ENCODE measurements at places on chromosomes 6 and 20.

DNA sequence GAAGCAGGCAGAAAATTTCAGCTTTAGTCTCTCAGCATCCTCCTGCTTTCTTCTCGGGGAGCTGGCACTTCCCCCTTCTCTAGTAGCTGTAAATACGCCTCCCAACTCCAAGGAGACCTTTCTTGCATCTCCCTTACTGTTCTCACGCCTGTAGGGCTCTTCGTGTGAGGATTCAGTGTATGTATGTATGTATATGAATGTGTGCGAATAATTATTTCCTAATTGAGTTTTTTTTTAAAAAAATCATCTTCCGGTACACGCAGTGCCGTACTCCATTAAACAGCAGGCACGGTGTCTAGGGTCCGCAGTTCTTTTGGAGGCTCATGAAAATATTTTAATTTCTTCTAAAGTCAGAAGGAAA, 85.4 kb downstream of the HFE start:
- no peak for DNase-seq

DNA sequence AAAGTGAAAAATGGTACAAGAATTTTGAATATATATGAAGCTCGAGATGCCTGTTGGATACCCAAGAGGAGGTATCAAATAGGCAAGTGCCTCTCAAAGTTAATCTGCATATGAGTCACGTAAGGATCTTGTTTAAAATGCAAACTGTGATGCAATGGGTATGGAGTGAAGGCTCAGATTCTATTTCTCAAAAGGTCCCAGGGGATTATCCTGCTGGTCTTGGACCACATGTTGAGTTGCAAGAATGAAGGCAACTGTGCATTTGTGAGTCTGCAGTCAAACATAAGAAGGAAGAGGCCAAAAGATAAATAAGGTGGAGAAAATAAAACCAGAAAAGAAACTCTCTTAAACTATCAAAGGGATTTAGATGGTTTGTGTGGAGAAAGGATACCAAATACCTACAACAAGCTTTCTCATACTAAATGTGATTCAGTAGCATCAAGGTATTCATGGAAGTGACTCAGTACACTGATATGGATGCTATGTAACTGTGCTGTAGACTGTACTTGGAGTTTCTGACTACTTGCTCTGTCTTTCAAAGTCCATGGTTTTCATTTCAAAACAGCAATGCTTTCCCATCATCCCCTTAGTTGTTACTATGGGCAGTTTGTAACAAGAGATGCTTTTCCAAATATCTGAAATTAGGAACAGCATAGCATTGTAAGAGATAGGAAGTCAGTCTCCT, 106.3 kb downstream of the GFRAL start:
- DNase-seq, result no peak

- DNase-seq, result no peak
Observed at GRCh38 chr6:138972226-138972665, 15.8 kb downstream of the REPS1 start.

- no peak for DNase-seq
Observed at GRCh38 chr6:82957868-82958245, 107.8 kb downstream of the UBE3D start.

GRCh38 chr6:143034689-143035334, 25.9 kb upstream of the AIG1 start:
- DNase-seq, result no peak
